ENCODE measurements at places on chromosomes 13 and 19.

DNA sequence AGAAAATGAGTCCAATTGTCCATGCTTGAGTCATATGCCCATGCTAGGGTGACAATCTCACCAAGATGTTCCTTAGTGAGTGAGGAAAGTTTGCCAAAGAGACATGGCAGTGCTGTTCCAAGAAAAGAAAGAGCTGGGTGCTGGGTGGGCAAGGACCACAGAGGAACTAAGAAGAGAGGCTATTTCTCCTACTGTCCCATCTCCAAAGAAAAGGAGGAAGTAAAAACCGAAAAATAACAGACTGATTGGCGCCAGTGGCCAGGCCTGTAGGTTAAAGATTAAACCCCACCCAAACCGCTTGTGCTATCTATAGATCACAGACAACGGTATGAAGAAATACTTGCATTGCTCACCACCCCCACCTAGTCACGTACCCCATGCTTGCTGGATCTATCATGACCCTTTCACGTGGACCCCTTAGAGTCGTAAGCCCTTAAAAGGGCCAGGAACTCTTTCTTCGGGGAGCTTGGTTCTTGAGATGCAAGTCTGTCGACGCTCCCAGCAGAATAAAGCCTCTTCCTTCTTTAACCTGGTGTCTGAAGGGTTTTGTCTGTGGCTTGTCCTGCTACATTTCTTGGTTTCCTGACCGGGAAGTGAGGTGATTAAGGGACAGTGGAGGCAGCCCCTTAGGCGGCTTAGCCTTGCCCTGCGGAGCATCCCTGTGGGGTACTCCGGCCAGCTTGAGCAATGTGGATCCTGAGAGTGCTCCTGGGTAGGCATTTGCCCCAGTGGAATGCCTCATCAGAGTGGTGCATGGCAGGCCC lies 606.5 kb downstream of the UQCRFS1 start:
- DNase-seq: no peak

GRCh38 chr19:55471266-55471665 lies 5.2 kb upstream of the ZNF628 start:
- no peak for DNase-seq

DNA sequence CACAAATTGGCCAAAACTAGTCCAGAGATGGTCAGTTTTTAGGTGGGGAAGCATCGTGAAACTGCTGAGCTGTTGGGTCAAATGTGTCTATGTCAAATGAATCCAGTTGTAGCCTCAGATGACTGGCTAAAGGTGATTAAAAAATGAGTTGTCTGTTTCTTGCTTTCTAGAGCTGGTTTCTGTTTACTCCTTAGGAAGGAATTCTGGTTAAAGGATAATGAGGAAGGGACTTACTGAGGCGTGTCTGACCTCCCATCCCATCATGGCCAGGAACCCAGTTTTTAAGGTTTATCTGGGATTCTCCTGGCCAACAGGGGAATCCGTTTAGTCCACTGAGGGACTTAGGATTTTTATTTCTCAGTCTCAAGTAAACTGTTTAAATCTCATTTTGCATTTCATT lies 256.5 kb downstream of the UQCRFS1 start:
- no peak for DNase-seq

GRCh38 chr13:30997697-30998096 lies 65.2 kb downstream of the TEX26 start:
- no peak for DNase-seq

GRCh38 chr13:53298396-53298795 lies 269.8 kb downstream of the OLFM4 start:
- DNase-seq: no peak

GRCh38 chr13:100209857-100210825 lies 121.2 kb downstream of the PCCA start:
- DNase-seq: peak; percentile 84

GRCh38 chr19:531009-531752 lies 379 bp upstream of the CDC34 start:
- peak; percentile 74 for DNase-seq

- no peak for DNase-seq
These were observed 12.2 kb downstream of the CBARP start for GRCh38 chr19:1225440-1226226.

DNA sequence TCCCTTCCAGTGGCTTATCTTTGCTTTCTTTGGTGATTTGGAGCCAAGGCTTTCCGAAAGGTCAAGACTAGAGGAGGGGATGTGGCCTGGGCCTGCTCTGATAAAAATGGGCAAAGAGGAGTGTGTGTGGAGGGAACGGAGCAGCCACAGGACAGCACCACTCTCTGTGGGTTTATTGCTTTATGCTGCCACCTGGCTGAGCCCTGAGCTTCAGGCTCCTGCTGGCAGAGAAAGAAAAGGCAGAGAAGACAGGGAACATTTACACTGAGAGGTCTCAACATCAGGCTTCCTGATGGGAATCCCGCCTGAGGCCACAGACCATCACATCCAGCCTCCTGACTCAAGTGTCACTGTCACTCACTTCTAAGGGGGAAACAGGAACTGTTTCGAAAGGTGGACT lies 9.2 kb upstream of the GSX1 start:
- DNase-seq: peak; percentile 18

GRCh38 chr19:7522923-7523667 lies 671 bp downstream of the MCOLN1 start:
- DNase-seq: peak; percentile 36

- DNase-seq: no peak
These were observed 1255.4 kb upstream of the SPRY2 start for GRCh38 chr13:81596224-81596753.

DNA sequence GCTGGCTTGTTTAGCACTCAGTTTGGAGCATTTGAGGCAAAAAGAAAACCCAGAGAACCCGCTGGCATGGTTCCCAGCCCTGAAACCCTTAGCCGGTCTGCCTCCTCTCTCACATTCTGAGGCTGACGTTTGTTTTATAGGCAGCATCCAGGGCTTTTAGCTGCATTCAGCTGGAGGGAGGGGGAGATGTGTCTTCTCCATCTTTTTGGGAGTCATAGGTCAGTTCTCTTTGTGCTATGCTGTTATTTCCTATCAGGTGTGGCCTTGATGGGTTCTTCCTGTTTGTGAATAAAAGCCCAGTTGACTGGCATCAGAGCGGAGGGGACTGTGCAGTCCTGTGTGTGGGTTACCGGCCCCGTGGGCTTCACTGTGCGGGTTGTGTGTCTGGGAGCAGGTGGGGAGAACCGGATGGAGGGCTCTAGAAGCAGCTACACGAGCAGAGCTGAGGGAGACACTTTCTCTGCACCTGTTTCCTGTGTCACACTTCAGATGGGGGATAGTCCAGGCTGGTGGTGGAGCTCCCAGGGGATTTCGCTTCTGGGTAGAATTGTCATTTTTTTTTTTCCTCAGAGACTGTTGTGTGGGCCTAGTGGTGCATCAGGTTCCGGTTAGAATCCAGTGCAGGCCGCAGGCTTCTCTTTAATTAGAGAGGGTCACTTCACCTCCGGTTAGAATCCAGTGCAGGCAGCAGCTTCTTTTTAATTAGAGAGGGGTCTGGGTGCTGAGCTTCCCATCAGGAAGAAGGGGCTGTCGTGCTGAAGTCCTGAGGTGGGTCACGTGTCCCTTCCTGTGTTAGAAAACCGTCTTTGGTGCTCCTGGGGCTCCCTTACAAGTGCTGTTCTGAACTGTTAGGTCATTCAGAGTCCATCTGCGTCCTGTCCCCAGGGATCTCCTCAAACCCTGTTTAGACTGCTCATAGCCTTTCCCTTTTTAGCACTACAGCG lies 69.6 kb downstream of the ARHGEF7 start:
- DNase-seq: peak; percentile 33

GRCh38 chr19:52922841-52923777 lies at the start of gene ZNF888:
Gene ZNF888 (minus strand): TSS chr19:52923428. CDS start chr19:52917873, 5,555 bp downstream.
- peak; percentile 75 for DNase-seq

- DNase-seq: peak; percentile 14
These were observed at the start of gene ZSCAN1 for GRCh38 chr19:58033741-58034476. Gene ZSCAN1 (plus strand): TSS chr19:58034025. CDS start chr19:58037837, 3,812 bp downstream.

GRCh38 chr13:97945342-97945741 lies 8.1 kb upstream of the IPO5 start:
- DNase-seq: peak; percentile 53

GRCh38 chr19:45499196-45500180 lies 1.2 kb downstream of the PPM1N start:
- no peak for DNase-seq

DNA sequence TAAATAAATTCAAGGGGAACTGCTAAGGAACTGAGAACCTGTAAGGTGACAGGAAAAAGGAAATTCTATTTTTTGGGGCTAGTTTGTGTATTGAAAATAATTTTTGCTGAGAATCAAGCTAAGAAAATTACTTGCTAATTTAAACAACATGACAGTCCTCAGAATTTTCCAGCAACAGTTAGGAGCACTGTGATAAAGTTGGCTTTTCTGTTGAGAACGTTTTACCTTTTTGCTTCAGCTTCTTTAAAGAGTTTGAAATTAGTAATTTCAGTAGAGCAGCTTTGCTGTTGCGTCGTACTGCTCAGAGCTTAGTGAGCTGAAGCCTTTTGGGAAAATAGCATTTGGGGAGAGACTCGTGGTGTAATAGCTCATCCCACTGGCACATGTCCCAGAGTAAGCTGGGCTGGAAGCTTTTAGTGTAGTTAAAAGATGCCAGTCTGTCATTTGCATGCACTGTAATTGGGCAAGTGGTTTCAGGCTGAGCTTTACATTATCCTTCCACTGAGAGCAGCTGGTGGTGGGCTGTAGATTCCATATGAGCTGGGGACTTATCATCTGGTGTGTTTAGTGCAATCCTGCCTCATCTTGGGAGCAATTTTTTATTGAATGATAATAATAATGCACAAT lies 69.8 kb downstream of the LRCH1 start:
- peak; percentile 86 for DNase-seq

DNA sequence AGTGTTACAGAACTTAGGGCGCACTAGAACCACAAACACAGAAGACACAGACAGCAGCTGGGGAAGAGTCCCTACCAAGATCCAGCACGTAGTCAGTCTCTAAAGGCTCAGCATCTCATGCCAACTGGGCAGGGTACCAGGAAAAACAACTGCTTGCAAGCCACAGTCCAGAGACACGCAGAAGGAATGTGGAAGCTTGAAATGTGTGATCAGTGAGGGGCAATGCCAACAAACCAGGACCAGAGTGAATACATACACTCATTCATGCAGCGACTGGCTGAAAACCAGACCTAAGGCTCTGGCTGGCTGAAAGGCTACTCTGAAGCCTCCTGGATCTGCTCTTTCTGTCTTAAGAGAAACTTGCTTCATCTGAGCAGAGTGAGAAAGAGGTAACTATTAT lies 1484.8 kb downstream of the EFNB2 start:
- no peak for DNase-seq

- peak; percentile 100 for DNase-seq
These were observed 151.7 kb downstream of the DCLK1 start for GRCh38 chr13:35979361-35979951.

DNA sequence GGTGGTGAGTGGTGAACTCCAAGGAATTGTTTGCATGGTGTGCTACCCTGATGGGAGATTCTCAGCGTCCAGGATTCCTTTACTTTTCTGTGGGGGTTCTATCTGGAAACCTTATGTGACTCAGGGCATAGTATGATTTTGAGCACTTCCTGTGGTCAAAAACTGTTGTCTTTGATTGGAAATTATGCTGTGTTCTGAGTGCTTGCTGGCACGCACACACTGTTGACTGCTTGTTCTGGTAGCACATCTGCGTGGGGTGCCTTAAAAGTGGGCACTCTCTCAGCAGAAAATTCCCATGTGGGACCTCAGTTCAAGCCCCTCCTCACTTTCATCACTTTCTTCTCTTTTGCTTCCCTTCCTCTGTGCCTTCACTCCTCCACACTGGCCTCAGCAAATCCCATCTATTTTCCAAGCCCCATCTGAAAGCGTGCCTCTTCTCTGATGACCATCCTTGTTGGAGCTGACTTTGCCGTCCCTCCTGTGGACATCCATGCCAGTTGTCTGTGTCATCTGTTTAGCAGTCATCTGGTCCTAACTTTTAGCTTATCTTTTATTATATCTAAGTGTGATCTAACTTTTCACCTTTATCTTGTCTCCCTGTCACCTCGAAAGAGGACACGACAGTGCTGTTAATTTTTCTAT lies 56.4 kb upstream of the NPAS1 start:
- peak; percentile 95 for DNase-seq

GRCh38 chr19:16203256-16204004 lies 5.7 kb downstream of the AP1M1 start:
- no peak for DNase-seq

DNA sequence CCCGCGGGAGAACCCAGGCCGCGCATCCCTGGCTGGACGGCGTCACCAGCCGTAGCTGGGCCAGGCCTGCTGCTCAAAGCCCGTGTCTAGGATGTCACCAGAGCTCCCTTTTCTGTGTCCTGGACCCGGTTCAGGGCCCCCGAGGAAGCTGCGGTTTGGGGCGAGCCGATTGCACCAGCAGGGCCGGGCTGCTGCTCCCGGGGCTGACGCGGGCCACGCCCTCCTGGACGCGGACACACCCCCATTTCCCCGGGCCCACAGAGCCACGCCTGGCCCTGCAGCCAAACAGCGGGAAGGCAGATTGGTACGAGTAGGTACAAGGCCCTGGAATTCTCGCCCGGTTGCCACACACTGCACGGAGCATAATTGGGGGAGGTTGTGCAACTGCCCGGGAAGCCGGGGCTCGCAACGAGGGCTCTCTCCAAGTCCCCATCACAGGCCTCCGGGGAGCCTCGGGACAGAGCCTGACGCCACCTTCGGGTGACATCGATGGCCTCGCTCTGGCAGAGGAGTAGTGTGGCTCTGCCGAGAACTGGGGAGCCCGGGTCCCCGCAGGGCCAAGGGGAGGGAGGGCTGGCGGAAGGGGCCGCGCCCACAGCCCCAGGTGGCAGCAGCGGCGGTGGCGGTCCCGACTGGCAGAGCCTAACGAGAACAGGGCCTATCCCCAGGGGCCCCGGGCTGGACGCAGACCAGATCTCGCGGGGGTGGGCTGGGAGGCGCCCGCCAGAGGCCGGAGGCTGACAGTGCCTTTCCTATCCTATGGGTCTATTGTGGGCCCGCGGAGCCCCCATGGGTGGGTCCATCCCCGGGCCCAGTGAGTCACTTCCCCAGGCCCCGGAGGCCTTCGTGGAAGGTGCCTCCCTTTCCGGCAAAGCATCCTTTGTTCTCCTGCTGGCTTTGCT lies 23.5 kb downstream of the KCTD15 start:
- peak; percentile 72 for DNase-seq

GRCh38 chr13:37416291-37417059 lies 182.1 kb downstream of the POSTN start:
- DNase-seq: no peak

- no peak for DNase-seq
These were observed 3.0 kb downstream of the APOC2 start for GRCh38 chr19:44948763-44949374.

DNA sequence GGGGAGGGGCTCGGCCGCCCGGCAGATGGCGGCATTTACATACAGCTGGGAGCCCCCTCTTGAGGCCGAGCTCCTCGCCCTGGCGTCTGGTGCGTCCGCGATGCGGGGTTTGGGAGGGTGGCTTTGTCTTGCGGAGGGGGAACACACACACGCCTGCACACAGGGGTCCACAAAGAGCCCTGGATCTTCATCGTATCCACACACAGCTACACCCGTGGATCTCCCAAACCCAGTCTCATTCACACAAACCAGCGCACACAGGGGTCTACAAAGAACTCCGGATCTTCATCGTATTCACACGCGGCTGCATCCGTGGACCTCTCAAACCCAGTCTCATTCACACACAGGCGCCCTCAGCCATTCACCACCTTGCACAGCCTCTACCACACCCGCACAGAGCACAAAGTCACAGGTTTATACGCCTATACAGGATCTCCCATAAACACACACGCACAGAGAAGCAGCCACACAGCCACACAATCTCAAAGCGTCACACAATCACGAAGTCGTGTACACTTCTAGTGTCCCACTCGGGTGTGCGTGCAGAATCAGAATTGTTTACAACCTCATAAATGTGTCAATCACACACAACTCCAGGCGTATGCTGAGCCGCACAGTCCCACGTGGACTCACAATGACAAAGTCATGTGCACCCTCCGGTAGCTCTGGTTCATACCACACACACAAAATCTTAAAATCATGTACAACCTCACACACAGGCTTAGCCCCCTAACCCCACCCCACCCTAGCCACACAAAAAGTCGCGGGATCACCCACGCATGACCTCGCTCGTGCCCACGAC lies 550 bp upstream of the DLL3 start:
- DNase-seq: peak; percentile 20

Data from fibroblast of the aortic adventitia (primary cell).